Motor neuron (in vitro differentiated cells): ENCODE measurements at places on chromosomes 12 and 14.
A peak's percentile ranks its signal among the peaks of the same experiment; 100 is the strongest.

GRCh38 chr12:93002293-93003054 lies 73.4 kb upstream of the EEA1 start:
- no peak for ATAC-seq

- ATAC-seq: no peak
Measured at GRCh38 chr12:53600490-53601295, 25.5 kb downstream of the ATF7 start.

DNA sequence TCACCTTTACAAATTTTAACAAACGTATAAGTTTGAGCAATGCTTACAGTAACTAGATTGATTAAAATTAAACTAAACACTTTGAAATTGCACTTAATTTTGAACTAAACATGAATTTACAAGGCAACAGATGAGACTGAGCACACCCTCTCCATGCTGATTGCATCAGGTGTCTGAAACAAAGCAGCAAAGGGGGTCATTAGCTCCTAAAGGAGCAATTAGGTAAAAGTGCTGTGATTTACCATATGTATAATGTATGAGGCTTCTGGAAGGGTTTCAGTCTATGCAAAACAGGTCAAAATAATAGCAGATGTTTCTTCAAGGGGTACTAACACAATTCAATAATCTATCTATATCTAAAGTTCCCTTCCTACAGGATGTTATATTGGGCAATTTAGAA lies 98.8 kb upstream of the LMNTD1 start:
- ATAC-seq: no peak

DNA sequence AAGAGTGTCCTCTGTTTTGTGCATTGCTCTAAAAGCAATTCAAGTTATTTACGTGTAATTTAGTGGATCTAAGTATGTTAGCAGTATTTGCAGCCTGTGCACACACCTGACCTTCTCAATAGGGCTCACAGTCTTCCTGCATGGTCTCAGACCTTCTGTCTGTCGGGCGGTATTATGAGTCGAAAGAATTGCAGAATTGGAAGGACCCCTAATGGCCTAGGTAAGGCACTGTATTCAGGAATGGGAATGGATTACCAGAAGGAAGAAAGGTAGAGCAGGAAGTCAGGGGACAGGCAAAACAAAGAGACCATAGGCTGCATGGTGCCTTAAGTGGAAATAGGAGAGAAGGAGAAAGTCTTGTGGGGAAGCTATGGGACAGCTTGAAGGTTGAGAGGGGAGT lies 341.6 kb downstream of the VRK1 start:
- ATAC-seq: no peak

DNA sequence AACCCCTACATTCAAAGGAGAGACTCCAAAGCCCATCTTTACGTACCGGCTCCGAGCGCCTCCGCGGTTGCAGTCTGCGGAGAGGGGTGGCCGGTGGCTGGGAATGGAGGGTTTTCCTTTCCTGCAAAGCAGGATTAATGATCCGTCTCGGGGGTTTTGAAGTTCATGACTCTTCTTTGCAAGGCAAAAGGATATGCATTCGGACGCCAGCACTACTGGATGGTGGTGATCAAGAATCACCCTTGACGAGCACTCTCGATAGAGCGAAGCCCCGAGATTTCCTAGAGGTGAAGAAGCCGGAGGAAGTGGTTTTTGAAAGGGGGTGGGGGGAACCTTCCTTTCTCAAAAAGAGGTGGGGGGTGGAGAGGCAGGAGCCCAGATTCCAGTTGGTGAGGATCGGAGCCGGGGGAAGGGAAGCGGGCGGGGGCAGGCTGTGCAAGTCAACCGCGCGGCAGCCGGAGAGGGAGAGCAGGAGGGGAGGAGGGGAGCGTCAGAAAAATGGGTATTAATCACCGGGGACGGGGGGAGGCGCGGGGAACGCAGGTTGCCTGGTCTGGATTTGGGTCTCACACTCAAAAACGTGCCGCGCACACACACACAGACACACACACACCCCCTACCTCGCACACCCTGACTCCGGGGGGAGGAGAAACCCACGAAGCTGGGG lies at the start of gene GRIN2B:
GRIN2B (minus strand) TSS at position 307 of the 667 bp plus-strand sequence. CDS start 115,394 bp downstream, outside the sequence.
- ATAC-seq: peak; percentile 60

- ATAC-seq: no peak
Measured at GRCh38 chr12:56991319-56992246, 14.8 kb downstream of the ZBTB39 start.
